Activated CD4-positive, alpha-beta T cell treated with anti-CD3 and anti-CD28 coated beads, Interleukin-2, amount 50 U/mL, for 48 hours (primary cell): ENCODE measurements at places on chromosomes 6 and 20.
A peak's percentile ranks its signal among the peaks of the same experiment; 100 is the strongest.

GRCh38 chr20:21101932-21102575 is 4.1 kb downstream of the LINC00237 start:
- DNase-seq: no peak

DNA sequence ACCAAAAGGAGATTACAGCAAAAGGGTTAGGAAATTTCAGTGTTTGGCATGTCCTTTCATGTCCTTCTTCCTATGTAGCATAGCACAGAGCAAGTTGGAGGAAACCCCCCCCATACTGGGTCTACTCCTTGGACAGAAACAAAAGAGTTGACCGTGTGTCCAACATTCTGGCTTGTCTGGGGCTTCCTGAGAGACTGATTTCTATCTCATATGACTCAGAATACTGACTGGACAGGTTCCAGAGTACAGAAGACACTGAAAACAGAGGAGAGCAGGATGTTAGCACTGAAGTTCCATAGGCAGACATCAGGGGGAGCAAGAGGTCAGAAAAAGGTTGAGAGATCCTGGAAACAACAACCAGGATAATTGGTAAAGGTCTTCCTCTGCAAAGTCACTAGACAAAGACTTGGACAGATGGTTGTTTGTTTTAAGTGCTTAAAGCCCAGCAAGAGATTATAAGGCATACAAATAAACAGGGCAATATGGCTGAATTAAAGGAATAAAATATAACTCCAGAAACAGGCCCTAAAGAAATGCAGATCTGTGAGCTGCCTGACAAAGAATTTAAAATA is 48.4 kb downstream of the USP49 start:
- DNase-seq: peak; percentile 68

GRCh38 chr20:62255976-62256375 is 17.7 kb downstream of the OSBPL2 start:
- DNase-seq: no peak

- no peak for DNase-seq
These were observed 61.4 kb downstream of the SYTL3 start for GRCh38 chr6:158711264-158711663.

GRCh38 chr6:38367231-38367630 is 272.5 kb downstream of the BTBD9 start:
- DNase-seq: no peak
